ENCODE measurements at places on chromosomes 6 and 20.

GRCh38 chr20:60069656-60070055, 111.4 kb downstream of the CDH26 start:
- no peak for DNase-seq

DNA sequence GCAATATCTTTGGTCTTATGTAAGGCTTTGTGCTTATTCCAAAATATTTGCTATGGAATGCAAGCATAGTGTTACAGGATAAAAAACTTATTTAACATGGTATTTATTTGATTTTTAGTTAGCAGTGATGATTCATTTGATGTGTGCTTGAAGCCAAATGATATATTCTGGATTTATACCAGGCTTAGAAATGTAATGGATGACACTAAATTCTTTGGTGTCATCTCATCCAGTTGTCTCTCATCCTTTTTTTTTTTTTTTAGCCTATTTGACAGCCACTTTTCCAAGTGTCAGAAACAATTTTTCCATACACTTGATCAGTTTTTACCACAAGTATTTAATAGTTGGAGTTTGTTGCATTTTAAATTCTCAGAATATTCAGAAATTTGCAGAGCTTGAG, 515.3 kb downstream of the CDKAL1 start:
- no peak for DNase-seq

GRCh38 chr20:63027922-63028389, 21.2 kb upstream of the BHLHE23 start:
- peak; percentile 66 for DNase-seq

- DNase-seq: no peak
These were observed 78.3 kb downstream of the TRAM2 start for GRCh38 chr6:52498538-52499017.

DNA sequence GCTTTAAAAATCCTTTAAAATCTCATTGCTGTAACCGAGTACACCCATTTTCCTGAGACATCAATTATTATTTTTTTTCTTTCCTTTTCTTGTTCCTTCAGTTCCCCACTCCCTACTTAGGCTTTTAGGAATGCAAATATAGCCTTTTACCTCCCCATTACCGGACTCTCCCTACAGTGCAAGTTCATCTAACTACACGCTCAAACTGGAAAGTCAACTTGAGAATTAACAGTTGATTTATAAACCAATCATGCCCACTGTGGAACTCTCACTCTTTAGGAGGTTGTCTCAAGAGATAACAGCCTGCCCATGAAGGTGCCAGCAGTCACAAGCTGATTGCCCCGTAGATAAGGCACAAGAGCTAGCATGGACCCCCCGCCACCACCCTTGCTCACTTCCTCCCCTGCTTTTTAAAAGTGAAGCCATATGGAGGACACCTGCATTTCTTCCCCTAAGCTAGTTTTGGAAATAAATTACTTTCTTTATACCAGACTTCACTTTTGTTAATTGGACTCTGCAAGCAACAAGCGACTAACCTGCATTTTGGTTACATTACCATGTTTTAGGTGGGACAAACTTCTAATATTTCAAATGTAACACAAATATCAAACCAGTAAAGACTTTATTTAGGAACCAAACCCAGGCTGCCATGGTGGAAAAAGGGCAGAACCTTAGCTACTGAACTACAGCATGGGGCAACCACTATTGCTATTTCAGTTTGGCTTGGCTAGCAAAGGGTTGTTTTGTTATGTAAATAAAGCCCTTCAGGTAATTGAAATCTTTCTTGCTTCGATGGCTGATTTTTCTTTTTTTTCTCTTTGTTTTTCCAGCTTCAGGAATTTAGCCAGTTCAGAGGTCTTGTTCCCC, 34.9 kb downstream of the UBD start:
- DNase-seq: no peak

DNA sequence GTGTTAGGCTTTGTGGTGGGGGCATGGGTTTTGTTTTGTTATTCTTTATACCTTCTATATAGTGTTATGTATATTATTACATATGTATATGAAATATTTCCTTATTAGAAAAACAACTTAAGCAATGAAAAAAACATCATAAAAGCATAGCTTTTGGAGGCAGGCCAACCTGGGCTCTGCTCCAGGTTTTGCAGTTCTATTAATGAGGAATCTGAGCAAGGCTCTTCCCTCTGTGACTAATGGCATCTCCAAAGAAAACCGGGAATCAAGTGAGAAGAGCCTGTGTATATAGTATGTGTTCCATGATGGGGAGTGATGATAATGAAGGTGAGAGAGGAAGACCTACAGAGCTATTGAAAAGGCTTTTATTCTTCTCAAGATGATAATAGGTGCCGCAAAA, 291.1 kb downstream of the CLIC5 start:
- no peak for DNase-seq

DNA sequence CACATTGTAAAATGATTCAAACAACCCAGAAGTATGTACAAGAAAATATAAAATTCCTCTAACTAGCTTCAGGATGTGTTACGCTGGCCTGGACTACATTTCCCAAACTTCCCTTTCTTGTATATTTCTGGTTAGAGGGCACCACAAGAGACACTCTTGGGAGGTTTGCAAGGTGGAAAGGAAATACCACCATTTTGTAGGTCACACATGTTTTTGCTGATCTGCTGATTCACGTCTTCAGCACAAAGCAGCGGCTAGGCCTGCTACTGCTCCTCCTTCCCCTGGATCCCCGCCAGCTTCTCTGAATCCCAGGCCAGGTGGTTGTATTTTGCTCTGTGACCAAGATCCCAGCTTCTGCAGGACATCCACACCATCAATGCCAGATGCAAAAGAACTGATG, 104.2 kb downstream of the AGPAT4 start:
- no peak for DNase-seq

- DNase-seq: no peak
These were observed 1.4 kb upstream of the SRXN1 start for GRCh38 chr20:654417-654750.

DNA sequence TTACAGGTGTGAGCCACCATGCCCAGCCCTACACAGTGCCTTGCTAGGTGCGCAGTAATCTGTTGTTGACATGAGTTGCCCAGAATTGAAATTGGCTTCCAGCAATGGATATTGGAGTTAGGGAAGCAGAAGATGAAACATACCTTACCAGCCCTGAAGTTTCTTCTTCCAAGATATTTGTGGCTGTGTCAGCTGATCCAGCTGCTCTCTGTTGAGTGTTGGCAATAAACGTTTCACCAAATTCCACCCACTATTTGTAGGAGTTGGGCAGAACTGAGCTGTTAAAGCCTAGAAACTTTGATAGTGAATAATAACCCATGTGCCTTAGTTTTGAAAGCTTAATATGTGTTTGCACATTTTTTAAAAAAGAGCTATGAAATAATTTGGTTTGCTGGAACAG, 218.2 kb upstream of the SNX9 start:
- no peak for DNase-seq

DNA sequence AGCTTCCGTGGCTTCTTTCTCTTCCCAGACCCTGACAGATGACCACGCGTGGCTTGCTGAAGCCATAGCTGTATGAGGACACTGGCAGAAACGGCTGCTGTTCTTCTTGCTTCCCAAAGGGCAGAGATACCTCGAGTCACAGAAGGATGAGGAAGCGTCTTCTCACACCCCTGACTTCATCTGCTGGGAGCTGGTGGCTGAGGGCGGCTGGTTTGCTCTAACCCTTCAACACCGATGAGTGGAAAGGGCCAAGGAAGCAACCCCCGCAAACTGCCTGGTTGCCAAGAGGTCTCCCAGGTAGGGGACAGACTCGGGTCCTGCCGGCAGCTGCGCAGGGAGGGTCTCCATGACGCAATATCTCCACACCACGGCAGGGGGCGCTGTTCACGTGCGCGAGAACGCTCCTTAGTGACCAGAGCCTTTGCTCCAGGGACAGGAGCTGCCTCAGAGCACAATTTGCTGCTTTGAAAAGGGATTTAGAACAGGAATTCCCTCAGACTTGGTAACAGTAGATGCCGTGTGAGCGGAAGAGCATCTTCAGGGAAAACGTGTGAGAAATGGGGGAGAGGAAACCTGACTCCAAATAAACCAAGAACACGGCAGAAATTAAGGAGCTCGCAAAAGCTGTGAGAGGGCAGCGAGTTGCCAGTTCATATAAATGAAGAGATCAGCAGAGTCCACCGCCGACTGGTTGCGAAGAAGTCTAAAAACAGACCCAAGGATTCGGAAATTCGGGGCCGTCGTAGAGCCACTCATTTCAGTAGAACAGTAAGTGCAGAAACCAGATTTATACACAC, 80.2 kb downstream of the ERMARD start:
- DNase-seq: peak; percentile 40

DNA sequence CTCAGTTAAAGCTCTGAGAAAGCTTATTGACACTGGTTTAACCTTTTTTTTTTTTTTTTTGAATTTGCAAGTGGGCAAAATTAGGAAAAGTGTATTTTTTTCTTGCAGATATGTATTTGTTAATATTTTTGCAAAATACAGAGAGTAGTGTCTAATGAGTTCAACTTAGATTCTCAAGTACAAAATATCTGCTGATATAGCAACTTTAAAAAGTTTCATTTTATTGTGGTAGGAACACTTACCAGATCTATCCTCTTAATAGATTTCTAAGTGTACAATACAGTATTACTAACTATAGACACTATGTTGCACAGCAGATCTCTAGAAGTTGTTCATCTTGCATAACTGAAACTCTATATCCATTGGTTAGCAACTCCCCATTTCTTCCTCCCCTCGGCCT, 30.9 kb upstream of the HDDC2 start:
- no peak for DNase-seq
